T-helper 2 cell treated with Interferon-gamma antibody and Interleukin-4, amounts not matched to agents 5 μg/mL and 100 μg/mL, for 36 hours (primary cell): ENCODE measurements at places on chromosomes 7 and 10.
A peak's percentile ranks its signal among the peaks of the same experiment; 100 is the strongest.

DNA sequence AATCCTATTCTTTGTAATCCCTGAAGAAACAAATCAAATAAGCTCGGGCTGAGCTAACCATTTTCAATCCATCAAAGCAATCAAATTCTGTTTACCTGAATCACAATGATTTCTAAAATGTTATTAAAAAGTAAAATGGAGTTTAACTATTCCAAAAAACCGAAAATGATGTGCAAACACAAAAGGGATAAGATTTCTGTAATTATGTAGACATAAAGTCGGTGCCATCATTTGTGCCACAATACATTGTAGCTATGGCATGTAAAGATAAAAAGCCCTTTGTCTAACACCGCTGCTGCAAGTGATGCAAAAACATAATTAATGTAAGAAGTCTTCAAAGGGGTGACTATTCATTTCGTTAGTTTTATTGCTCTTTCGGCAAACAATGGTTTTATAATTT, 125.1 kb upstream of the FAM204A start:
- no peaks in the 10 kb centered on the region for H3K4me1 ChIP-seq
- no peak for DNase-seq
- no peak overlapping the region for H3K4me3 ChIP-seq
- no peaks in the 10 kb centered on the region for H3K36me3 ChIP-seq

- no peak overlapping the region for H3K27ac ChIP-seq
- H3K4me3 ChIP-seq: no peak overlapping the region
- H3K4me1 ChIP-seq: no peaks in the 10 kb centered on the region
- no peak for DNase-seq
- H3K36me3 ChIP-seq: no peaks in the 10 kb centered on the region
Measured at GRCh38 chr7:48139459-48139858, 31.8 kb upstream of the ABCA13 start.

GRCh38 chr10:123645615-123646014, 20.5 kb upstream of the GPR26 start:
- no peak overlapping the region for H3K27ac ChIP-seq
- DNase-seq: no peak
- no peaks in the 10 kb centered on the region for H3K27me3 ChIP-seq
- no peak overlapping the region for H3K4me3 ChIP-seq

- H3K4me3 ChIP-seq: peak overlapping the region; percentile 21
- H3K27ac ChIP-seq: peak overlapping the region; percentile 82
- DNase-seq: no peak
Measured at GRCh38 chr7:55308186-55308929, 56.8 kb upstream of the LANCL2 start.

DNA sequence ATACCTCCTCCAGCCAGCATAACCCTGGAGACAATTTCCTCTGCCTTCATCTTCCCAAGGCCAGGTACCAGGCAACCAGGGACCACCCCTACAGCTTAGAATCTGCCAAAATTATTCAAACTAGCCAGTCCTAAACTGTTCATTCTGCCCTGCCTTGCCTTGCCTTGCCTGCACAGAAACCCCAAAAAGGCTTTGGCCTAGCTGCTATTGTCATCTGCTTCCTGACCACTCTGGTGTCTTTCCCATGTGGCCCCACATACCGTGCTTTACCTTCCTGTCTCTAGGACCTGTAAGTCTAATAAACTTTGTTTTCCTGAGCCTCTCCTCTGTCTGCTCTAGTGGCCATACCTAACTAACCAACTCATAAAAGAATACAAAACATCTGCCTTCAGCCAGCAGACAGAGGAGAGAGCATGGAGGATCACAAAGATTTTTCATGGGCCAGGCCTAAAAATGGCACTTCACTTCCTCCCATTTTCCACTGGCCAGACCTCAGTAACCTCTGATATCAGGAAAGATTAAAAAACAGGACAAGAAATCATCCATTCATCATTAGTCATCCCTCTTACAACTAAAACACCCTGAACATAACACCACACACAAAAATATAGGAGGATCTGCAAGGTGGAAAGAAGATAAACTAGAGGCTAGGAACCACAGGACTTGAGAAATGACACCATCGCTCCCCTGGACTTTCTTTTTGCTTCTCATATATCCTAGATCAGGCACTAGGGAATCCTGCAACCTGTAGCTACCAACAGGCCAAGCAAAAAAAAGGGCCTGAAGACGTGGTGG, 51.5 kb downstream of the IMMP2L start:
- no peaks in the 10 kb centered on the region for H3K4me1 ChIP-seq
- no peak overlapping the region for H3K4me3 ChIP-seq
- H3K27me3 ChIP-seq: no peaks in the 10 kb centered on the region
- H3K36me3 ChIP-seq: no peaks in the 10 kb centered on the region

GRCh38 chr10:88178758-88179157, 315.3 kb downstream of the PTEN start:
- H3K4me3 ChIP-seq: no peak overlapping the region
- no peak for DNase-seq
- H3K4me1 ChIP-seq: peaks cover 5% of the 10 kb centered on the region
- peaks cover 16% of the 10 kb centered on the region for H3K36me3 ChIP-seq

DNA sequence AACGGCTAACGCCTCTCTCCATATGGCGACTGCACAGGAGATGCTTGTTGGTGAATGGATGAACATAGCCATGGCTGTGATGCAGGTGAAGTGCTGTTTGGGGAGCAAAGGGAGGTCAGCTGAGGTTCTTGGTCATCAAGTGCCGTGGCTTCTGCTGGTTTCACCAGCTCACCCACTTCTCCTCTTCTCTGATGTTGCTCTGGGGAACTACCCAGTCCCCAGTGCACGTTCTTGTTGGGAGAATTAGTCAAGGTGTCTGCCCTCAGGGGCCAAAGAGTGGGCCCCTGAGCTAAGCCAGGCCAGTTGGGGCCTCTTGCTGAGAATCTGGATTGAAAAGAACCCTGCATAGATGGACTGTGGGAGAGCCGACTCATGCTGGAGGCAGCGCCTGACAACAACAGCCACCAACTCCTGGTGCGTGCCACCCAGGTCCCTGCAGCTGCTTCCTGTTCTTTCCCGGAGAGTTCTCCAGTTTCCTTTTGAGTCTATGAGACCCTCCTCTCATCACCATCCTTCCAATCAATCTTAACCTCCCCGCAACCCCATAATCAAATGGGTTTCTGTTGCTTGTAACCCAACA, 3.0 kb downstream of the BTBD16 start:
- no peaks in the 10 kb centered on the region for H3K4me1 ChIP-seq
- H3K4me3 ChIP-seq: no peak overlapping the region
- peaks cover 16% of the 10 kb centered on the region for H3K27me3 ChIP-seq
- H3K27ac ChIP-seq: no peak overlapping the region
- DNase-seq: no peak
- H3K36me3 ChIP-seq: no peaks in the 10 kb centered on the region

GRCh38 chr7:46881507-46882127, 700.3 kb downstream of the TNS3 start:
- H3K36me3 ChIP-seq: no peaks in the 10 kb centered on the region
- no peak overlapping the region for H3K27ac ChIP-seq
- H3K4me3 ChIP-seq: no peak overlapping the region

DNA sequence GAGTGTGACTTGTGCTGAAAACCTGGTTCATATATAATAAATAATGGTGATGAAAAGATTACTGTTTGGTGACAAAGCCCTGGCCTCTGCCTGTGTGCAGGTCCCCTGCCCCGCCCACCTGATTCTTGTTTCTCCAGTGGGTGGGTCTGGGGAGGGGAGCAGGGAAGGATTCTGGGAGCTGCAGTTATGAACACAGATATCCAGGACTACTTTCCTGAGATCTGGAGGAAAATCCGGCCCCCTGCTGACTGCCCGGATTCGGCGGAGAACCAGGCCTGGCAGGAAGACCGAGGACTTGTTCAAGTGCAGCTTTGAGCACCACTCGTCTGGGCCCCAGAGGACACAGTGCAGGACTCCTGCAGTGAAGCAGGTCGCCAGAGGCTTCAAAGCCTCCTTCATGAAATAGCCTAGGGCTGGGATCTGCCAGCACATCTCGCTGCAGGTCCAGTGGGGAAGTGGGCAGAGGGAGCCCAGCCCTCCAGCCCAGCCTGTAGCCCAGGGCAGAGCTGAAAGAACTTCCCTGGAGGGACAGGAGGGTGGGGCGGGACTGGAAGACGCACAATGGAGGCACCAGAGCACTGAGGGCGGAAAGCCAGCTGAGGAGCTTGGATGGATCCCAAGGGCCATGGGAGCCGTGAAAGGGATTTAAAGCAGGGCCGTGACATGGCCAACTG, 7.0 kb downstream of the ATP6V0E2 start:
- H3K27ac ChIP-seq: no peak overlapping the region
- DNase-seq: no peak
- H3K4me1 ChIP-seq: peaks cover 10% of the 10 kb centered on the region
- no peaks in the 10 kb centered on the region for H3K27me3 ChIP-seq

- DNase-seq: no peak
- H3K36me3 ChIP-seq: no peaks in the 10 kb centered on the region
- H3K27ac ChIP-seq: no peak overlapping the region
- peaks cover 5% of the 10 kb centered on the region for H3K27me3 ChIP-seq
- peaks cover 4% of the 10 kb centered on the region for H3K4me1 ChIP-seq
- no peak overlapping the region for H3K4me3 ChIP-seq
Measured at GRCh38 chr7:44189993-44190872, 994 bp upstream of the GCK start.

DNA sequence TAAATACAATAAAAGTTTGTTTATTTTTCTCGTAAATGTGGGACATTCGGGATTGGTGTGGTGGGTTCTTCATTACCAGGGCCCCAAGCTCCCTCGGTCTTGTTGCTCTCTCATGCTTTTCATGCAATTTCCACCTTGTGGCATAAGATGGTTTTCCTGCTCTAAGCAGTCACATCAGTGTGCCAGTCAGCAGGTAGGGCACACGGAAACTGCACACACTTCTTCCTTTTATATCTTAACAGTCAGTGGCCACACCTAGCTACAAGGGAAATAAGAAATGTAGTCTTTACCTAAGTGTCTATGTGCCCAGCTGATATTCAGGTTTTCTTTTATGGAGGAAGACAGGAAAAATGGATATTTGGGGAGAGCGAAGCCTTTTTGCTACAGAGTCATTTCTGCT, 6.5 kb downstream of the TAF5 start:
- no peak overlapping the region for H3K27ac ChIP-seq
- H3K4me3 ChIP-seq: no peak overlapping the region
- peaks cover 17% of the 10 kb centered on the region for H3K4me1 ChIP-seq
- peaks cover 30% of the 10 kb centered on the region for H3K36me3 ChIP-seq
- no peak for DNase-seq

- no peak overlapping the region for H3K4me3 ChIP-seq
- no peaks in the 10 kb centered on the region for H3K4me1 ChIP-seq
- H3K27me3 ChIP-seq: no peaks in the 10 kb centered on the region
- H3K36me3 ChIP-seq: peaks cover 4% of the 10 kb centered on the region
- H3K27ac ChIP-seq: no peak overlapping the region
- DNase-seq: no peak
Measured at GRCh38 chr10:45624724-45625123, 47.8 kb downstream of the ZFAND4 start.

DNA sequence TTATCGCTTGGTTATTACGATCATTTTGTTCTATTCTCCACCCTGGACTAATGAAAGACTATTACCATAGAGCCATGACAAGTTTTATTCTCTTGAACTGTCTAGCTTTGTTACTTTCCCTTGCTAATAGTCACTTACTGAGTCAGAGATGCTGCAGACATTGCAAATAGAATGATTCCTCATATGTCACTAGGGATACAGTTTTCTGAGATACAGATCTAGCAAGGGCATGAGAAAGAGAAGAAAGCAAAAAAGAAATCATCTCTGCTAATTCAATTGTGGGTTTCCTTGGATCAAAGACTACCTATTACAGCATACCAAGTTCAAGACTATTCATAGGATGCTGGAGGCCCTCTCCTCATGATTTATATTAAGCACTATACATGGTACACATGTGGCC, 204.3 kb downstream of the MBL2 start:
- no peaks in the 10 kb centered on the region for H3K36me3 ChIP-seq
- no peak overlapping the region for H3K4me3 ChIP-seq
- H3K27ac ChIP-seq: no peak overlapping the region
- DNase-seq: no peak
- no peaks in the 10 kb centered on the region for H3K4me1 ChIP-seq

GRCh38 chr10:75696536-75696935, 265.1 kb downstream of the LRMDA start:
- no peak overlapping the region for H3K4me3 ChIP-seq
- H3K27ac ChIP-seq: no peak overlapping the region
- no peak for DNase-seq
- H3K36me3 ChIP-seq: no peaks in the 10 kb centered on the region
- no peaks in the 10 kb centered on the region for H3K27me3 ChIP-seq

- DNase-seq: peak; percentile 75
- peaks cover 16% of the 10 kb centered on the region for H3K27me3 ChIP-seq
- H3K27ac ChIP-seq: peak overlapping the region; percentile 68
- peak overlapping the region; percentile 31 for H3K4me3 ChIP-seq
- no peaks in the 10 kb centered on the region for H3K36me3 ChIP-seq
- peaks cover 46% of the 10 kb centered on the region for H3K4me1 ChIP-seq
Measured at GRCh38 chr10:6136215-6137201, 47.7 kb downstream of the RBM17 start.

DNA sequence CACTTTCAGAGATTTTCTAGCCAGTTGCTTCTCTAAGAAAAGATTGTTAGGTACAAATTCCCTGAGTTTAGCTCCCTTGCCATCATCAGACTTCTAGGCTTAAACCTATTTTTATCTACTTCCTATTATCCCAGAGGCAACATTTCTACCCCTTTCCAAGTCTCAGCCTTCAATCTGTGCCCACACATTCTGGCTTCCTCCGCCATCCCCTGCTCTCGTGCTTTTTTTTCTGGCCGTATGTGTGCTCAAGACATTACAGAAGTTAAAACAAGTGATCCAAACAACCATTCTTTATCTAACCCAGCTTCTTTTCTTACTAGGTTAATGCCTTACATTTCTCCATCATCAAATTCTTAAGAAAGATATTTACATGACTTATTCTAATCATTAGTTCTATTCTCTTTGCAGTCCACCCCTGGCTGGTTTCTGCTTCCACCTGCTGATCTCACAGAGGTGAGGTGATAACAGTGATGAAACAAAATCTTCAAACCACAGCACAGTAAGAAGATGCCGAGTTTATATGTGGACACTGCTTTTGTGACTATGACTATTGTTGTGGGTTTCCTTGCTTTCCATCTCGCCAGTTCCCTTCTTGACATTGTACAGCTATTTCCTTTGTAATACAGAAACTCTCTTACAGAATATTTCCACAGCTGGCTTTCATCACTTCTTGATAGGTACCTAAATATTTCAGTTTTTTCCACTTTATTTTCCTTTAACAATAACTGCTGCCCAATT, 18.3 kb upstream of the CDK6 start:
- DNase-seq: peak; percentile 53
- peak overlapping the region; percentile 12 for H3K4me3 ChIP-seq
- H3K27ac ChIP-seq: peak overlapping the region; percentile 5
- H3K36me3 ChIP-seq: no peaks in the 10 kb centered on the region
- peaks cover 12% of the 10 kb centered on the region for H3K4me1 ChIP-seq
- H3K27me3 ChIP-seq: no peaks in the 10 kb centered on the region

- H3K4me3 ChIP-seq: no peak overlapping the region
- no peaks in the 10 kb centered on the region for H3K27me3 ChIP-seq
- no peak for DNase-seq
- no peak overlapping the region for H3K27ac ChIP-seq
- H3K4me1 ChIP-seq: no peaks in the 10 kb centered on the region
- no peaks in the 10 kb centered on the region for H3K36me3 ChIP-seq
Measured at GRCh38 chr7:52017802-52018679, 701.4 kb upstream of the COBL start.
